C1 segment of cervical spinal cord (tissue), 14 donors: ENCODE measurements at places on chromosomes 2 and 18.

- no peak for DNase-seq
Measured at GRCh38 chr18:50441501-50441900, 66.7 kb downstream of the SKA1 start.

DNA sequence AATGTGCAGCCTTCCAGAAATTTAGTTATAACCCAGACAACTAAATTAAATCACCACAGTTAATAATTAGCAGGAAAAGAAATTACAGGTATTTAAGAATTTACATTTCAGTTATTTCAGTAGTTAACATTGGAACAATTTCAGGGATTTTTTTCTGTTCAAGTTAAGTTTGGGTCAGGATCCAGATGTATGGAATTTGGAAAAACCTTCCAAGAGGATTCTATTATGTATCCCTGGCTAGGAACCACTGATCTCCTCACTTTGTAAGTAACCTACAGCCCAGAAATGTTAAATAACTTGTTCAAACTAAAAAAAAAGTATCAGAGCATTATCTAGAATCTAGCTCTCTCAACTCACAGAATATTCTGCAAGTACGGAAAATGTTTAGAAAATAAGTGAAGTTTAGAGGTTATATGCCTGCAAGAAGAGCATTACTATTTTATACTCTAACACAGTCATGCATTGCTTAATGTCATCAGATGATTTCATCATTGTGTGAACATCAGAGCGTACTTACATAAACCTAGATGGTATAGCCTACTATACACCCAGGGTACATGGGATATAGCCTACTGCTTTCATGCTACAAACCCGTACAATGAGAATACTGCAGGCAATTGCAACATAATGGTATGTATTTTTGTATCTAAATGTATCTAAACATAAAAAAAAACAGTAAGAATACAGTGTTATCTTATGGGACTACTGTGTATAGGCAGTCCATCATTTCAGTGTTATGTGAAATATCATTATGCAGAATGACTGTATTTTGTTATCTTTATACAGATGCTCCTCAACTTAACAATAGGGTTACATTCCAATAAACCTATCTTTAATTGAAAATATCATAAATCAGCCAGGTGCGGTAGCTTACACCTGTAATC, 6.1 kb downstream of the NCKAP1 start:
- DNase-seq = no peak

DNA sequence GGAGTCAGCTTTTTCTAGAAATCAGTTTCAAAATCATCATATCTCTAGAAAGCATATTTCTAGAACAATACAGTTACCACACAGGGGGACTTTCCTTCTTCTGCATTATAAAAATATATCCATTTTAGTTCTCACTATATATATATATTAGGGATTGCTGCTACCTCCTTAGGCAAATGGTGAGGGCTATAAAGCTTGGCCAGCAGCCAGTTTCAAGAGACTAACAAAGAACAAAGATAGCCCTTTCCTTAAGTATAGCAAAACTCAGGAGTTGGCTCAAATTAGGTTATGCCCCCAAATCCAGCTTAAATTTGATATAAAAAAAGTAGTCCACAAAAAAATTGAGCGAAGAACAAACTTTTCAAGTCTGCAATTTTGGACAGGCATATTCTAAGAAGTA, 70.0 kb downstream of the EIF2AK3 start:
- DNase-seq = no peak

DNA sequence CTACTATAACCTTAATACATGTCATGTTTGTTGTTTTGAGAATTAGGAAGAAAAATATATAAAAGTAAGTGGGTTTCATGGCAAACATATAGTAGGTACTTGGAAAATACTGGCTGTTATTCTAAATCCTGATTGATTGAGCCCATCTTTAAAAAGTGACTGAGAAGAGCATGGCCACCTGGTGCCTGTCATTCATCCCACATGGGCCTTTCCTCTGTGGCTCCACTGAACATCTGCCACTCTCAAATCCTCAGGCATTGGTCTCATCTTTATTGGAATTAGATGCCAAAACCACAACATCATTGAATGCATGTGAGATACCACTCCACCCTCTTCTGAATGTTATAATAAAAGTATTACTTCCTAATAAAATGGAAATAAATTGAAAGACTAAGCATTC, 101.6 kb upstream of the TTN start:
- DNase-seq = no peak

DNA sequence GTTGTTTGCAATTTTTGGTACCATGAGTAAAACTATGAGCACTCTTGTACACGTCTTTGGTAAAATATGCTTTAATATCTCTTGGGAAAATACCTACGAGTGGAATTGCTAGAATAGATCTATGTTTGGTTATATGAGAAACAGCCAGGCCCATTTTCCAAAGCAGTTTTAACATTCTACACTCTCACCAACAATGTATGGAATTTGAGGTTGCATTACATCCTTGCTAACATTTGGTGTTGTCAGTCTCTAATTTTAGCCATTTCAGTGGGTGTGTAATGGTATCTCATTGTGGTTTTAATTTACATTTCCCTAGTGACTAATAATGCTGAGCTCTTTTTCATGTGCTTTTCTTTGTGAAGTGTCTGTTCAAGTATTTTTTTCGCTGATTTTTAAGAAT, 118.9 kb upstream of the TCF4 start:
- no peak for DNase-seq

- no peak for DNase-seq
Measured at GRCh38 chr2:222538535-222538934, 114.2 kb downstream of the SGPP2 start.

DNA sequence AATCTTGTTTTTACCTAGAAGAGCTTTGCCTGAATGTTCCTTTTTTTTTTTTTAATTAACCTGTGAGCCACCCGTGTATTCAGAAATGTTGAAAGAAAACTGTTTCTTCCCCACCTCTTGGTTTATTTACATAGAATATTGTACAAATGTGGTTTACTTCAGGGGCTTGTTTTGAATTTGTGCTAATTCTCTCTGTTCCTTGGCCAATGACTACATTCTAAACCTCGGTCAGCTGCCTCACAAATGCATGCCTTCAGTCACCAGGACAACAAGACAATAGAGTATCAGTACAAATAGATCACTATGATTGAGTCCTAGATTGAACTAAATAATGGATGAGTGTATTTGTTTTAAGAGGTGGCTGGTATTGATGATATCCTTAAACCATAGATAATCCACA, 36.0 kb downstream of the AGFG1 start:
- no peak for DNase-seq

GRCh38 chr2:109031476-109032228, 42.6 kb upstream of the EDAR start:
- DNase-seq = no peak
